Hair follicle dermal papilla cell (primary cell): ENCODE measurements at places on chromosomes 2 and 18. TPM values are rescaled to one million over a fixed set of nuclear protein-coding genes. Genes with fewer than 3 reads are reported as not detected.

Gene SOX11
- 0.12 and 0.32 TPM in 2 replicates for total RNA-seq

Gene MATN3
- 2.2 and 2.3 TPM in 2 replicates for total RNA-seq

Gene RAB10
- total RNA-seq: 102 and 113 TPM in 2 replicates

Gene XRCC5
- 189 and 191 TPM in 2 replicates for total RNA-seq

Gene HTR2B
- total RNA-seq: 0.49 and 0.61 TPM in 2 replicates

Gene ADCY3
- 54.8 and 56.3 TPM in 2 replicates for total RNA-seq

Gene CD8A
- total RNA-seq: not detected in 2 replicates

Gene DSG1
- not detected in 2 replicates for total RNA-seq

Gene TPO
- not detected in 2 replicates for total RNA-seq

Gene SLC9A4
- under 0.01 TPM in 1 of 2 replicates, not detected in the other for total RNA-seq

Gene RNF181
- 117 and 168 TPM in 2 replicates for total RNA-seq

Gene RPL37A
- 575 and 595 TPM in 2 replicates for total RNA-seq

Gene GRHL1
- total RNA-seq: 0.36 and 0.65 TPM in 2 replicates

Gene TM4SF20
- total RNA-seq: under 0.01 and 1.5 TPM in 2 replicates

Gene ZSCAN30
- total RNA-seq: 26.1 and 26.9 TPM in 2 replicates

Gene PPP1R7
- 39.4 and 48.0 TPM in 2 replicates for total RNA-seq

Gene MEP1B
- total RNA-seq: 0.12 TPM in 1 of 2 replicates, not detected in the other

Gene NRP2
- 117 and 118 TPM in 2 replicates for total RNA-seq

Gene RAD51AP2
- not detected in 2 replicates for total RNA-seq

Gene CXCR1
- not detected in 2 replicates for total RNA-seq

Gene MYL12B
- total RNA-seq: 230 and 303 TPM in 2 replicates

Gene SCLY
- total RNA-seq: 15.6 and 16.3 TPM in 2 replicates

Gene RPRM
- 0.16 TPM in 1 of 2 replicates, not detected in the other for total RNA-seq

Gene RFX8
- total RNA-seq: 6.8 and 17.0 TPM in 2 replicates

Gene AQP12B
- total RNA-seq: not detected in 2 replicates

Gene HOXD4
- 8.0 and 10.5 TPM in 2 replicates for total RNA-seq

Gene PSTPIP2
- total RNA-seq: 3.9 and 7.8 TPM in 2 replicates

Gene GKN1
- total RNA-seq: not detected in 2 replicates

Gene CHN1
- 191 and 227 TPM in 2 replicates for total RNA-seq

Gene MOGAT1
- not detected in 2 replicates for total RNA-seq

Gene STPG4
- 0.49 TPM in 2 replicates for total RNA-seq

Gene TXNDC2
- under 0.01 and 0.12 TPM in 2 replicates for total RNA-seq

Gene SCN9A
- total RNA-seq: 1.3 and 2.6 TPM in 2 replicates

Gene STON1
- total RNA-seq: 9.6 and 19.3 TPM in 2 replicates

Gene RUFY4
- total RNA-seq: not detected in 2 replicates

Gene POTEJ
- total RNA-seq: not detected in 2 replicates

Gene CDH20
- 0.12 and 0.16 TPM in 2 replicates for total RNA-seq

Gene SIX3
- total RNA-seq: not detected in 2 replicates

Gene HOXD9
- total RNA-seq: 8.4 and 8.9 TPM in 2 replicates

Gene ASB18
- total RNA-seq: not detected in 2 replicates

Gene CHRNG
- not detected in 2 replicates for total RNA-seq

Gene ALPP
- not detected in 2 replicates for total RNA-seq

Gene ARHGAP15
- total RNA-seq: 0.12 and 0.49 TPM in 2 replicates

Gene TUBA4B
- not detected in 2 replicates for total RNA-seq

Gene ZBTB7C
- total RNA-seq: not detected in 2 replicates

Gene SNED1
- total RNA-seq: 104 and 209 TPM in 2 replicates

Gene SKOR2
- not detected in 2 replicates for total RNA-seq

Gene NT5C1B
- not detected in 2 replicates for total RNA-seq

Gene STRN
- total RNA-seq: 16.3 and 18.5 TPM in 2 replicates

Gene GYPC
- total RNA-seq: 120 and 135 TPM in 2 replicates

Gene LYG2
- not detected in 2 replicates for total RNA-seq

Gene SERPINB13
- total RNA-seq: not detected in 2 replicates

Gene ARHGAP25
- 0.49 and 1.3 TPM in 2 replicates for total RNA-seq
